Right kidney (tissue), 9 donors: ENCODE measurements at places on chromosomes 6 and 20.

DNA sequence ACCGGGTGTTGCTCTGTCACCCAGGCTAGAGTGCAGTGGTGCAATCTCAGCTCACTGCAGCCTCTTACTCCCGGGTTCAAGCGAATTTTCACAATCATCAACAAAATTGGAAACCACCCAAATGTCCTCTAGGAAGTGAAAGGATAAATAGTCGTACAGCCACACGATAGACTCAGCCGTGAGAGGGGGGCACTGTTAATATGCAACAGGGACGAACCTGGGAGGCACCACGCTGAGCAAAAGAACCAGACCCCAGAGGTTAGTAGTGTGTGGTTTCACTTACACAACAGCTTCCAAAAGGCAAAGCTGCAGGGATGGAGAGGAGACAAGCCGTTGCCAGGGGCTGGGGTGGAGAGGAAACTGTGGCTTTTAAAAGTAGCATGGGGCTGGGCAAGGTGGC, 30.1 kb upstream of the NTSR1 start:
- no peak for DNase-seq

GRCh38 chr6:46510651-46511050, 19.4 kb upstream of the RCAN2 start:
- DNase-seq = no peak

GRCh38 chr6:85403331-85404015, 46.4 kb upstream of the NT5E start:
- no peak for DNase-seq

DNA sequence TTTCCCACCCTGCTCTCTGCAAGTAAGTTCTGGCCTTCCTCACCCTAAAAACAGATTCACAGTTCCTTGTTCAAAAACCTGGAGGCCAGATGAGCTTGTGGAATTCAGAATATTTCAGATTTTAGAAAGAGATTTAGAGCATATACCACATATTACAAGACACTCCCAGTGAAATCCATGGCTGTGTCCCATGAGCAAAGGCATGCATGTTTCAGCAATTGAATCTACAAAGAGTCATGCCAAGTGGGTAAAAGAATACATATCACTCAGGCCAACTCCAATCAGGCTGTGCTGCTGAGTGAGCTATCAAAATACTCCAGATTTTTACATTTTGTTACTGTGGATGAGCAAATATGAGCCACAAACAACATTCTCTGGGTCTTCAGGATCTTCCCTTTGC, 10.2 kb upstream of the NEDD9 start:
- DNase-seq = no peak
